Neural crest cell (in vitro differentiated cells): ENCODE measurements at places on chromosomes 12 and 14.

GRCh38 chr14:75646762-75647161 is 13.9 kb downstream of the ERG28 start:
- DNase-seq, result no peak

- DNase-seq, result no peak
Measured at GRCh38 chr14:42994051-42994736, 1387.5 kb downstream of the LRFN5 start.

- no peak for DNase-seq
Measured at GRCh38 chr12:88566430-88566829, 13.8 kb downstream of the KITLG start.

DNA sequence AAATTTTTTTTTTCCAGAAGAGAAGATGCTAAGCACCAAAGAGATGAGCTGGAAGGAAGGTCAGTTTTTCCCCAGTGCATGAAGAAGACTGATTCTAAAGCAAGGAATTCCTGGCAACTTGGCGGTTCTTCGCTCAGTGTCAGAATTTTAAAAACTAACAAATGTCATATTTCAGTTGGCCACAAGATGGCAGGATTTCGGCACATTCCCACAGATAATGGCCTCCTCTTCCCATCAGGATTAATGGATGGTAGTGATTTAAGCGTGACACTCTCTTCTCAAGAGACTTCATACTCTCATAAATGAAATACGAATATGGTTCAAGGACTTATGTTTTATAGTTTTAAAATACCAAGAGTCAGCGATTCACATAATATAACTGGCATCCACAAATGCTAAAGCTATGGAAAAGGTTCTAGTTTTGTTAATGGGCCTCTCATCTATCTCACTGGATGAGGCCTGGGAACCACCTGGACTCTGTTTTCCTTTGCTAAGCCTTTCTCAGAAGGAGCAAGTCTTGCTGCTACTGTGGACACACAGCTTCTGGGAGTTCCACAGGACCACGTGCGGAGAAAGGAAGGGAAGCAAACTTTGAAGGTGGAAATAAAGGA is 46.1 kb upstream of the PTPRO start:
- DNase-seq, result peak; percentile 58

DNA sequence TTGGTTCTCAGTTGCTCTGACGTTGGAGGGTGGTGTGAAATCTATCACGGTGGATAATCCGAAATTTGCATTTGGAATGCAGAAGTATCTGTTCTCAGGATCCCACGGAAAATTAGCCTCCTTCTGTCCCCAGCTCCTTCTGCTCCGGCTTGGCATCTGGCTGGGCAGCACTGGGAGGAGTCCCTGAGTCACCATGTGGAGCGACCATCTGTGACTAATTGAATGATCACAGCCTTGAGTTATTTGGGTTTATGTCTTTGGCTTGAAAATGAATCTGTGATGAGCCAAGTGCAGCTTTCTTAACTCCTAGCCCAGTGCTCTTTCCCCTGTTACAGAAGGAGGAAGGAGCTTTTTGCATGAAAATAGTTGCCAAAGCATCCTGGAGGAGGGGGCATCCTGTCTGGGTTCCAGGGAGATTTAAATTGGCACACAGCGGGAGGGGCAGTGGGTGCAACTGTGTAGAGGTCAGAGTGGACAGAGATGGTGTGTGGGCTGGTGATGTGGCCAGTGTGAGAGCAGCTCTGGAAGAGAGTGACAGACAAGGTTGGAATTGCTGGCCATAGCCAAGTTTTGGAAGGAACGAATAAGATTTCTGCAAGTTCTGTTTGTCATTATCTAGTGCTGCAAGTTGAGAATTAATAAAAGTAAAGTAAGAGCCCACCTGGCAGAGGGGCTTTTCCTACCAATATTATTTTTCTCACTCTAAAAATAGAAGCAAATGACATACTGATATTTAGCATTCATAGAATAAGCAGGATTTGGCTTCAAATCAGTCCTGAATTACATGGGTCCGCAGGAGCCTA is 74.4 kb downstream of the SLC24A4 start:
- DNase-seq, result no peak

- no peak for DNase-seq
Measured at GRCh38 chr14:90484291-90484690, 87.5 kb downstream of the CALM1 start.

DNA sequence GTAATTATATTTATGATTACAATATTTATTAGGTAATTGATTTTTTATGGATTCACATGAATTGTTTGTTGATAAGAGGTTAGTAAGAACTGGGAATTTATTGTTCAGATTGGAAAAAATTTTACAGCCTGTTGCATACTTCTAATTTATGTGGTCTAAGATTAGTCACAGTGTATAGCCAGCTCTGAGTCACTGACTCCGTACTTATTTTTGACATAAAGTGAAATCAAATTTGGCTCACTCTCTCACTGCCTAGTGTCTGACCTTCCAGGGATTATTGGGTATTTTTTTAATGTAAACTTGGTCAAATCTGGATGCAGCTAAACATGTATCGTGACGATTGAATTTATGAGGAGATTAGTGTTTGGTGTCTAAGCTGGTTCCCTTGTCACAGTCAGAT is 109.3 kb downstream of the PTPRQ start:
- DNase-seq, result no peak

DNA sequence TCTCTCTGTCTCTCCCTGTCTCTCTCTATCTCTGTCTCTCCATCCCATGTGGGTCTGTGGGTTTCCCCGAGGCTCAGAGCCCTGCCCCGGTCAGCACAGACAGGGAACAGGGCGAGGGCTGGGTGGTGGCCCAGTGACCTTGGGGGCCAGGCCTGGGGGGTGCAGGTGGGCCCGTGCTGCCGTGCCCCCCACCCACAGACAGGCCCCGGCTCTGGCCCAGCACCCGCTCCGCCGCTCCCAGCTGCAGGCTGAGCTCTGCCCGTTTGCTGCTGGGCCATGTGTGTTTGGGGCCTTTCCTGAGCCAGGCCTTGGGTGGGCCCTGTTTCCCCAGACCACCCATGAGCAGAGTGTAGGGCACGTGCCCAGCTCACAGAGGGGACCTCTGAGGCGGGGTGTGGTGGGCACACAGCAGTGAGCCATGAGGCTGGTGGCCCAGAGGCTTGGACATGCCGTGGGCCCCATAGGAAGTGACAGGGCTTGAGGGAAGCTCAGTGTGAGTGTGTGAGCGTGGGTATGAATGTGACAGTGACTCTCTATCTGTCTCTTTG is 51.0 kb downstream of the TMEM121 start:
- DNase-seq, result no peak

GRCh38 chr12:108592033-108592909 is 5.6 kb downstream of the TMEM119 start:
- DNase-seq, result no peak

DNA sequence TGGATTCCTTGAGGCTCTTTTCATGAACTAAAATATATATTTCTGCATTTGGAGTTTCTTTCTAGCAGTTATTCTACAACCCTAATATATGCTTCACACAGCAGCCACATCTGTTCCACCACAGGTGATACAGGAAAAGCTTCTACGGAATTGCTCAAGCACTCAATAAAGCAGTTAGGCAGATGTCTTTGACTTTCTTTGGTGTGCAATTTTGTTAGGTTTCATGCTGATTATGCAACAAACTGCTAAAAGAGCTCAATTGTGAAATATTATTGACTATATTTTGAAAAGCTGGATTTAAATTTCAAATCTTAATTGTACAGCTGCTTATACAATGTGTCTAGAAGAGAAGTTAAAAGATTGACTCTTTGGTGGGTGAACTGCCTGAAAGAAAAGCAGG is 1055.6 kb upstream of the FBXO33 start:
- DNase-seq, result no peak

DNA sequence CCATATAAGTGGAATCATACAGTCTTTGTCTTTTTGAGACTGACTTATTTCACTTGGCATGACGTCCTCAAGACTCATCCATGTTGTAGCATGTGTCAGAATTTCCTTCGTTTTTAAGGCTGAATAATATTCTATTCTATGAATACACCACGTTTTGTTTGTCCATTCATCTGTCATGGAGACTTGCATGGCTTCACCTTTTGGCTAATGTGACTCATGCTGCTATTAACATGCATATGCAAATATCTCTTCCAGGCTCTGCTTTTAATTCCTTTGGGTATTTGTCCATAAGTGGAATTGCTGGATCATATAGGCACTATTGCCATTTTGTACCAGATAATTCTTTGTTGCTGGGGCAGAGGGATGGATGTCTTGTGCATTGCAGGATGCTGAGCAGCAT is 19.6 kb upstream of the WSCD2 start:
- DNase-seq, result no peak

DNA sequence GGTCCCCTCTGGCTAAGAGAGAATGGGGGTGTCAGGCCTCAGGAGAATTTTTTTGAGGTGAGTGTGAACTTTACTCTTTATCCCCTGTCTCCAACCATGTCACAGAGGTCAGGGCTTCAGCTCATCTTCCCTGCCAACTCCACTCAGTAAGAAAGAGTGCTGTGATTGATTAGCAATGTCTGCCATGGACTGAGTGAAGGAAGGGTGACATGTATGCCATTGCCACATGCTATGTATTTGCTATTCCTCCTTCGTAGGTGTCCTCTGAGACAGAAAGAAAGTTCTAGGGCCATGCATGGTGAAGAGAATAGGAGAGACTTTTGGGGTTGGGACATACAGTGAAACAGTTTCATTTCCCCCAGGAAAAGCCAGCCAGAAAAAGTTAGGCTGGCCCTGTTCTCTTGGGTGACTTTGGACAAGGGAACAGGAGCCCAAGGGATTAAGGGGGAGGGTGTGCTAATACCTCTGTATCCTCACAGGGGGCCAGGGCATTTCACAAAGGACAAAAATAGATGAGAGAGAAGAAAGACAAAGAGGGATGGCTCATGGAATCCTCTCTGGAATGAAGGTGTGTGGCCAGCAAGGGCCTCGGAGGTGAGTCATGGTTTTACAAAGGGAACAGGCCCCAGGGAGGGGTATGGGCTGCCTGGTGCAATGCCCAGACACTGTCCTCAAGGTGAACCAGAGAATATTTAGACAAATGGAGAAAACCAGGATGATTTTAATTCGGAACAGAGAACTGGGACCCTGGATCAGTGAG is 13.9 kb upstream of the MYL2 start:
- no peak for DNase-seq

DNA sequence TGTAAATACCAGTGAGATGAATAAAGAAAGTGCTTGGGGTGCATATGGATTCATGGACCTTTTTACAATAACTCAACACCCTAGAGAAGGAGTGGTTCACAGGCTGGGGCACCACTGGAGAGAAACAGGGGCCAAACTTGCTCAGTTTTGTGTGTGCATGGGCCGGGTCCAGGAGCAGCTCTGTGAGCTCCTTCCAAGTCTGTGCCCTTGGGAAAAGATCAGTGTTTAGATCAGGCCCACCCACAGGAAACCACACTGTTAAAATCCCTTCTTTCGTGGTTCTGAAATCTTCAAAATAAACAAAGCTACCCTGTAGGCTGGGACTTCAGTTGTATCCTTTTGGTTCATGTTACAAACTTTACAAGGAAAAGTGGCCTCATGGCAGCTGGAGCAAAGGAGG is 156.1 kb upstream of the TMEM260 start:
- DNase-seq, result no peak

- DNase-seq, result no peak
Measured at GRCh38 chr14:43853541-43853940, 653.5 kb downstream of the FSCB start.

GRCh38 chr12:94689646-94690036 is 39.3 kb upstream of the TMCC3 start:
- no peak for DNase-seq

DNA sequence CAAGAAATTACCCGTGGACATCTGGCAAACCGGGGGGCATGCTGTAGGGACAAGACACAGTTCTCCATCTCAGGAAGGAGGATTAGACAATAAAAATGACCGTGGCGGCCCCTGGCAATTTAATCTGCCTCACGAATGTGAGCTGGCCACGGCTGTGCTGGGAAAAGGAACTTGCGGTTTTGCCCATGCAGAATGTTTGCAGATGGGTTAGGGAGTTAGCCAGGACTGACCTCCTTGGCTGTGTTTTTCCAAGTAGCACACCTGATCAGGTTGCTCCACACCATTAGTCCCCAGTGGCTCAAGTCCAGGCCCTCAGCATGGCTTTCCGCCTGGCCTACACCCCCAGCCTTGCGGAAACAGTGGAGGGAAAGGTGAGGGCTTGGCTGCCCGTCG is 20.8 kb downstream of the TPCN1 start:
- DNase-seq, result no peak

- no peak for DNase-seq
Measured at GRCh38 chr14:100640471-100641273, 53.5 kb upstream of the BEGAIN start.

GRCh38 chr12:52679875-52680274 is 332 bp downstream of the KRT1 start:
- DNase-seq, result no peak

DNA sequence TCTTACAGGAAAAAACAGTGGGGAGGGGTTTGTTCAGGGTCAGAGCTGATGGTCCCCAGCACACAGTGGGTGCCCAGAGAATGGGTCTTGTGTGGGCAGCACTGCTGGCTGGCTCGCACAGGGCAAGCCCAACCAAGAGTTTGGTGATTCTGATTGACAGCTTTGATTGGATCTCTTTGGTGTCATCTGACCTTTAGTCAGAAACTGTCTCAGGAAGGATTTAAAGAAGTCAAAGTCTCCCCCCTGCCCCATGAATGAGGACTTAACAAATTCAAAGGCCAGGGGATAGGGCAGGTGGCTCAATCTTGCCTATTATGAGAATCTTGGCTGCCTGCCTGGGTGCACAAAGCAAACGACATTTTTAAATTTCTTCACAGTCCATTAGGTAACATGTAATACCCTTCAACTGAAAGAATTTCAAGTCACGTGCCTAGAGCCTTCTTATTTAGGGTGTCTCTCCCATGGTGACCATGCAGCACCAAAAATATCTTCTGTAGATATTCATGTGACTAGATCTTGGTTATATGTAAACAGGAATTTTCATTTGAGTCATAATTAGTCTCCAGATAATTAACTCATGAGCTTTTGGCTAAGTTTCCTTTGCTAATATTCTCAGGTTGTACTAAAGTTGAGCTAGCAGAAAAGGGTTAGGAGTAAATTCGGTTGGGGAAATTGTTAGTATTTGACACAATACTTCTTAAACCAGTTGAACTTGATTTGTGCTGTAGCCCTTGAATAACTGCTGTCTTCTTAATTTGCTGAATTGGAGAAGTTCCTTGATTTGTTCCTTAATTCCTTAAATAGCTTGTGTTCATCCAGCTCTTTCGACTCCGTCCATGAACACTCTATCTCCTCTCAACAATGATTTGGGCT is 54.5 kb upstream of the HECTD1 start:
- DNase-seq, result no peak

- no peak for DNase-seq
Measured at GRCh38 chr14:75301666-75302325, 23.2 kb downstream of the FOS start.

DNA sequence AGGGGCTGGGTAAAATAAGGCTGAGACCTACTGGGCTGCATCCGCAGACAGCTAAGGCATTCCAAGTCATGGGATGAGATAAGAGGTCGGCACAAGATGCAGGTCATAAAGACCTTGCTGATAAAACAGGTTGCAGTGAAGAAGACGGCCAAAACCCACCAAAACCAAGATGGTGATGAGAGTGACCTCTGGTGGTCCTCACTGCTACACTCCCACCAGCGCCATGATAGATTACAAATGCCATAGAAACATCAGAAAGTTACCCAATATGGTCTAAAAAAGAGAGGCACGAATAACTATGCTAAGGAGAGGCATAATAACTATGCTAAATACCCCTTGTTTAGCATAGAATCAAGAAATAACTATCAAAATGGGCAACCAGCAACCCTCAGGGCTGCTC is 46.2 kb upstream of the MAP3K9 start:
- no peak for DNase-seq

- DNase-seq, result no peak
Measured at GRCh38 chr14:89988787-89989186, 33.1 kb downstream of the TDP1 start.
